Hepatocyte (in vitro differentiated cells): ENCODE measurements at places on chromosomes 6 and 20.

- no peak for DNase-seq
Observed at GRCh38 chr6:1580109-1580508, 29.6 kb upstream of the FOXC1 start.

DNA sequence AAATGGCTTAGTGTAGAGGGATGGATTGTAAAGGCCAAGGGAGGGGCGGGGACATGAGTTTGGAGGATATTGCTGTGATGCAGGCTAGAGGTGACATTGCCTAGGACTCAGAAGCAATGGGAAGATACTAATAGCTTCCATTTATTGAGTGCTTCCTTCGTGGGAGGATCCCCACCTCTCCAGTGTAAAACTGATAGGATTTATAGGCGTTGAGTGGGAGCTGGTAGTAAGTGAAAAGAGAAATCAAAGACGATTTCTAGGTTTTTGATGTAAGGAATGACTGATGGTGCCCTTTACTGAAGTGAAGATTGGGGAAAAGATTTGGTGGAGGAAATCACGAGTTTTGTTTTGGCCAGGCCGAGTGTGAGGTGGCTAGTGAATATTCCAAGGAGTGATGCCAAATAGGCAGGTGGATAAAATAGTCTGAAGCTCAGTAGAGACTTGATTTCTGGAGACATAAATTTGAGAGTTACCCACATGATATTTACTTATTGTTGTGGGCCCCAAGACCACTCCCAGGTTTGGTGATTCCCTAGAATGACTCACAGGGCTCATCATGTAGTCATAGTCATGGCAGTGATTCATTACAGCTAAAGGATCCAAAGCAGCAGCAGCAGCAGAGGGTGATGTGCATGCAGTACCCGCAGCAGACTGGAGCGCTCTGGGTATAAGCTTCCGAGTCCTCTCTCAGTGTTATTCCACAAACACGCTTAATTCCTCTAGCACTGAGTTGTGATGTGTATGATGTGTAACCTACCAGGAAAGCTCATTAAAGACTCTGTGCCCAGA, 10.2 kb downstream of the RPRD1B start:
- peak; percentile 32 for DNase-seq

- DNase-seq = no peak
Observed at GRCh38 chr6:109351231-109352130, 30.8 kb downstream of the CD164 start.

- DNase-seq = no peak
Observed at GRCh38 chr20:62916703-62917476, 9.4 kb downstream of the DIDO1 start.

- peak; percentile 65 for DNase-seq
Observed at GRCh38 chr6:11263291-11263775, 30.9 kb upstream of the NEDD9 start.

DNA sequence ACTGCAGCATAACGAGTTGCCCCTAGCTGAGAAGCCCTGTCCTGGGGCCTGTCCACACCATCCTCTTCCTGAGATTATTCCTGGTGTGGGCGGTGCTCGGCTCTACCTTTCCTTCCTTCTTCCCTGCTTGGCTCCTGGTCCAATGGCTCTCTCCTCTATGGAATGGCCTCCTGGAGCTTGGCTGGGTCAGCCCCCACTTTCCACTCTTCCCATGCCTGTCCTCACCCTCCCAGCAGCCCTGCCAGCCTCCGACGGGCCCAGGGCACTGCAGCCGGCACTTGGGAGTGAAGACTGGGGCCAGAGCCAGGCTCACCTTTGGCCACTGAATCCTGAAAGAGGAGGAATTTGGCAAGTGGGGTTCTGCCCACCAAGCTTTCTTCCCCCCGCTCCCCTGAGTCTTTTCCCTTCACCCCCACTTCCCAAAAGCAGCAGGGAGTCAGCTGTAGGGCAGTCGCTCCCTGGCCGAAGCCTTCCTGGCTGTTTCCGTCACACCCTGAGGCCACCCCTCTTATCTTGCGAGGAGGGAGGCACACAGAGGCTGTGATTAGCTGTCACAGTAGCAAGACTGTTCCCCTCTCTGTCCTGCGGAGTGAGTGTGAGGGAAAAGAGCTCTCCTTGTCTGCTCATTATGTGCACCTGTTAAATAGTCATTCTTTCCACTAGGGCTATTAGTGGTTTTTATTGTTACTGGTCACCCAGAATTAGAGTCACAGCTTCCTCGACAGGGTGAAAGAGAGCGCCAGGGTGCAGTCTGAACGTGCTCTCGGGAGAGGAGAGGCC, 6.3 kb upstream of the CDSN start:
- peak; percentile 42 for DNase-seq

GRCh38 chr6:20498041-20498385, 36.2 kb upstream of the CDKAL1 start:
- DNase-seq = no peak
